GM12878 (cell line): ENCODE measurements at places on chromosomes 4 and X.

- no peak for DNase-seq
Measured at GRCh38 chr4:154589296-154590197, 995 bp downstream of the FGA start.

- no peak for DNase-seq
Measured at GRCh38 chr4:173573286-173573685, 43.3 kb upstream of the HAND2 start.

DNA sequence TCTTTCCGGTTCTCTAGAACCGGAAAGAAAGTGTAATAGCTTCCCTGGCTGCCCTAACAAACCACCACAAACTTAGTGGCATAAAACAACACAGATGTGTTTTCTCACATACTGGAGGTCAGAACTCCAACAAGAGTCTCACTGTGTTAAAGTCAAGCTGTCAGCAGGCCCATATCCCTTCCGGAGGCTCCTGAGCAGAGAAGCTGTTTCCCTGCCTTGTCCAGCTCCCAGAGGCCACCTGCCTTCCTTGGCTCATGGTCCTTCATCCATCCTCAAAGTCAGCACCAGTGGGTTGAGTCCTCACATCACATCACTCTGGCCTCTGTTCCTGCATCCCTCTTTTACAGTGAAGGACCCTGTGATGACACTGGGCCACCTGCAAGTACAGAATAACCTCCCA, 49.8 kb upstream of the HMX1 start:
- DNase-seq, result no peak

- DNase-seq, result no peak
Measured at GRCh38 chr4:149708513-149709130, 107.0 kb downstream of the IQCM start.

- no peak for DNase-seq
Measured at GRCh38 chr4:21765810-21766407, 182.7 kb downstream of the KCNIP4 start.
